Endothelial cell of umbilical vein (primary cell): ENCODE measurements at places on chromosomes 6 and 20.

DNA sequence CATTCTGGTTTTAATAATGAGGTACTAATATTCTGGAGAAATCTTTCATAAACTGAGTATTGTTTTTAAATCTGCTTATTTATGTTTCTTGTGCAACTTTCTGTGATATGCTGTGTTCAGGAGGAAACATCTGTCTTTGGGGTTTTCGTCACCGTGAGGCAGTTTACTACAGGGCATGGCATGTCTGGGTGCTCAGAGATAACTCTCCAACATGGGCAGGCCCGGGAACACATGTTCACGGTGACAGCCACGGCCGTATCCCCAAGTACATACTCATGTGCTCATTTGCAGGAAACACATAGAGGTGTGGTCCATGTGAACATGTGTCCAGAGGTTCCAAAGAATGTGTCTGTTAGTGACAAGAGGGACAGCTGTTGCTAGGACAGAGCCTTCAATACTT is 62.1 kb upstream of the CNKSR3 start:
- DNase-seq, result no peak

- DNase-seq, result no peak
These were observed 18.6 kb upstream of the COL12A1 start for GRCh38 chr6:75224303-75224926.

DNA sequence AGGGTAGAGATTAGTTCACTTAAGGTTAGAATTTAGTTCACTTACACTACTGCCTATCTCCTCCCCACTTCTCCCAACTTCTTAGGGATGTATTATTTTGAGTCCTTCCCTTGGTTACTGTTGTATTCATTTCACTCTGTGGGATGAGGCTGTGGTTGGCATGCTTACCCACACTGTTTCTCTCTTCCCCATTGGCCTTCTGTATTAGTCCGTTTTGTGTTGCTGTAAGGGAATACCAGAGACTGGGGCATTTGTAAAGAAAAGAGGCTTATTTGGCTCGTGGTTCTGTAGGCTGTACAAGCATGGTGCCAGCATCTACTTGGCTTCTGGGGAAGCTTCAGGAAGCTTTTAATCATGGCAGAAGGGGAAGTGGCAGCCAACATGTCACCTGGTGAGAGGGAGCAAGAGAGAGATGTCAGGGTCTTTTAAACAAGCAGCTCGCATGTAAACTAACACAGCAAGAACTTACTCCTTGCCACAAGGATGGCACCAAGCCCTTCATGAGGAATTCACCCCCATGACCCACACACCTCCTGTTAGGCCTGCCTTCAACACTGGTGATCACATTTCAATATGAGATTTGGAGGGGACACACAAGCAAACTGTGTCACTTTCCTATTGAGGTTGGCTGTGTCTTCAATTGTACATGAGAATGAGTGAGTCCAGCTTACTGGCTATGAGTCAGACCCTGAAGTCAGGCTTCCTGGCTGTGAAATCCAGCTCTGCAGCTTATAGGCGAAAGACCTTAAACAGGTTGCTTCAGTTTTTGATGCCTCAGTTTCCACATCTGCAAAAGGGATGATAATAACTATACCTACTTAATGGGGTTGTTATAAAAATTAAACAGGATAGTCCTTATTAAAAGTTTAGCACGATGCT is 53.3 kb downstream of the SYNDIG1 start:
- no peak for DNase-seq

DNA sequence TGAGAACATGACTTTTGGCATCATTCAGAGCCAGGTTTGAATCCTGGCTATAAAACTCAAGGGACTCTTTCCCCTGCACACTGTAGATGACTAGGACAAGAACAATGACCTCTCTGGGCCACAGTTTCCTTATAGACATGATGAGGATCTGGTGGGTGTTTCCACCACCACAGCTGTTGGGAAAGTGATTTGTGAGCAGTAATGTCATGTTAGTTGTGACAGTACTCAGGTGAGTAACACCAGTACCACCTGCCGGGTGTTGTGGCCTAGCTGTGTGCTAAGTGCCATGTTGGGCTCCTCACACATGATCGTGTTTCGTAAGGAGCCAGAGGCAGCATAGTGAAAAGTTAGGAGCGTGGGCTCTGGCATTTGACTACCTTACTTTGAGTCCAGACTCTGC is 24.1 kb downstream of the HM13 start:
- no peak for DNase-seq

DNA sequence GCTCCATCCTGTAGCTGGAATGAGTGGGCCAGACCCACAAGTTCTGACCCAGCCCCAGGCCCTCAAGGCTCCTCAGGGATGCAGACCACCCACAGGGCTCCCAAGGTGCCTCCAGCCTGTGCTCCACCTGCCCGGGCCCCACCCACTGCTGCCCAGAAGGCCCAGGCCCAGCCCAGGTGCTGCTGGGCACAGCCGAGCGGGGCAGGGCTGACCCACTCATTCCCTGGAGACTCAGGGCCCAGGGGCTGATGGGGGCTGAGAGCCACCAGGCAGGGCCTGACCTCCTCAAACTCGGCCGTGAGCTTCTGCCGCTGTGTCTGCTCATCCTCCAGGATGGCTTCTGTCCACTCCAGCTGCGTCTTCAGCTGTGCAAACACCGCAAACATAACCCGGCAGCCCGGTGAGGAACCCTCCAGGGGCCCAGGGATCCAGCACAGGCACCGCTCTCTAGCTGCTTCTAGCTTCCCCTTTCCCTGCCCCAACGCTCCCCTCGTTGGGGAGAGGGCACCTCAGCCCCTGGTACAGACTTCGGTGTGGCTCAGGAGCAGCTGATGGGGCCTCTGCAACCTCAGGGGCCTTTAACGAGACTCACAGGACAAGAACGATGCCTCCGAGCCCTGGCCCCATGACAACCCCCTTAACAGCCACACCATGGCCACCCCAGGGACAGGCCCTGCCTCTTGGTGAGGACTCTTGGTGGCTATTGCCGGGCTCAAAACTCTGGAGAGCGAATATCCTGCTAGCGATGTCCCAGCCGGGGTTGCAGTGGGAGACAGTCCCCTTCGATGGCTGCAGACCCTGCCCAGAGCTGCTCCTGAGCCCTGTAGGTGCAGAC is 46.0 kb downstream of the DSTN start:
- no peak for DNase-seq

- DNase-seq, result peak; percentile 13
These were observed 83.7 kb upstream of the ZNF322 start for GRCh38 chr6:26743157-26743821.

GRCh38 chr6:133761706-133762105 is 127.2 kb upstream of the TCF21 start:
- DNase-seq, result no peak

DNA sequence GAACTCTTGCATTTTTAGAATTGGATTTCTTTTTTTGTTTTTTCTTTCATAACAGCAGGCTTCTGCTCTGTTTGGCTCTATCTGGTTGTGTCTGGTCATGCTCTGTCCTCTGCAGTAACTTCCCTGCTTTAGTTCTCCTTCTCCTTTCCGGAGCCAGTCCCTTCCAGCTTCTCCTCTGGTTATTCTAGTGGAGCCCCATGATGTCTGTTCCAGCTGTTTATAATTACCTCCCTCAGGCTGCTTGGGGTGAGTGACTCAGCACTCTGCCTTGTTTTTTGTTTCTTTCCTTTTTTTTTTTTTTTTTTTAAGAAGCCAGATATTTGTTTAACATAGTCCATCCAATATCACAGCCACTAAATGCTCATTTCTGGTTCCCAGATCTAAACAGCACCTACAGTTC is 409.6 kb downstream of the MAFB start:
- DNase-seq, result peak; percentile 59

GRCh38 chr6:24451581-24452388 is 37.6 kb downstream of the GPLD1 start:
- DNase-seq, result no peak

GRCh38 chr6:41049521-41049920 is 3.5 kb upstream of the APOBEC2 start:
- no peak for DNase-seq

DNA sequence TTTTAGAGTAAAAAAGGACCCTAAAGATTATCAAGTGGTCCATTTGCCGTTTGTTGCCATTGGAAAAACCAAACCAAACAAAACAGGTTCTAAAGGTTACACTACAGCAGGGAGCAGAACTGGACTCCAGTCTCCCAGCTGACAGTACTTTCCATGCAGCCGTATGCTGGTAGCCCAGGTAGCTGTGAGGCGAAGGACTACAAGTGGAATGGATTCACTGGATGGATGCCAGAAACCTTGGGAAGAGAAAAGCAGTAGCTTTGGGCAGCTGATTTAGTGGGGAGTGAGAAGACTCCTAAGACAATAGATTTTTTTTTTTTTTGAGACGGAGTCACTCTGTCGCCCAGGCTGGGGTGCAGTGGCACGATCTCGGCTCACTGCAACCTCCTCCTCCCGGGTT is 88.3 kb downstream of the SASH1 start:
- DNase-seq, result no peak

- peak; percentile 85 for DNase-seq
These were observed 104.9 kb downstream of the OGFRL1 start for GRCh38 chr6:71393471-71393870.

DNA sequence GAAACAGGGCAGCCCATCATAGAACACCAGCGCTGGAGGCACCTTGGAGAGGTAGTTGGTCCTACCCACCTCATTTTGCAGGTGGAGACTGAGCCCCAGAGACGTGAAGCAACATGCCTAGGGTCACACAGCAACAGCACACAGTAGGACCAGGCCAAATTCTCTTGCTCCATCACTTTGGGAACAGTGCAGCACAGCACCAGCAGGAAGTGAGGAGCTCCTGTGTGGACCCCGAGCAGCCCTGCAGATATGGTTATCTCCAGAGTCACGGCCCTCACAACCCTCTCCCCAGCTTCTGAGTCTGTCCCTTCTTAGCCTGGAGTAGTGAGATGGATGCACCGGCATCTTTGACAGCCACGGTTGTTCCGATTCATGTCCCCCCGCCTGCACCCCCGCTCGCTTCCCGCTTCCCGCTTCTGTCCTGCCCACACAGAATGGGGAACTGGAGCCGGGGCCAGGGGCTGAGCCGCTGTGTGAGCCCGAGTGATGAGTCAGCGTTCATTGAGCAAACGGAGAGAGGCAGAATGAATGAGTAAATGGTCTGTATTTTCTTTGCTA is 72.6 kb upstream of the DUSP22 start:
- no peak for DNase-seq

DNA sequence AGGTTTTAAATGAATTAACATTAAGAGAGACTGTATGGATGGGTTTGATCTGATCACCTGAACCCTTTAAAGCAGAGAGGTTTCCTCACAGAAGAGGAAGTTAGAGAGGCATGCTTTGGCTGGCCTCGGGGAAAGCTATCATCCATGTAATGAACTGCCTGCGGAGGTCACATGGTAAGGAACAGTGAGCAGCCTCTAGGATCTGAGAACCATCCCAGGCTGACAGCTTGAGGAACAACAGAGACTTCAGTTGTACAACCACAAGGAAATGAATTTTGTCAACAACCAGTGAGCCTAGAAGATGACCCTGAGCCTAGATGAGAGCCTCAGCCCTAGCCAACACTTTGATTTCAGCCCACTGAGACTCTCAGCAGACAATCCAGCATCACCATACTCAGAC is 2.9 kb upstream of the COL21A1 start:
- no peak for DNase-seq

- DNase-seq, result peak; percentile 7
These were observed 157.7 kb downstream of the VEGFA start for GRCh38 chr6:43927532-43928210.

GRCh38 chr6:62971976-62972658 is 239.2 kb upstream of the FKBP1C start:
- no peak for DNase-seq

GRCh38 chr6:53373638-53374037 is 24.9 kb upstream of the ELOVL5 start:
- no peak for DNase-seq

GRCh38 chr6:71077655-71078054 is 120.8 kb upstream of the B3GAT2 start:
- DNase-seq, result no peak

- no peak for DNase-seq
These were observed 131.6 kb downstream of the PHACTR3 start for GRCh38 chr20:59735917-59736316.

GRCh38 chr6:68638230-68638900 is 3.3 kb downstream of the ADGRB3 start:
- DNase-seq, result peak; percentile 26

- DNase-seq, result no peak
These were observed 38.0 kb downstream of the OGFRL1 start for GRCh38 chr6:71326611-71327010.

GRCh38 chr6:16972535-16972934 is 129.3 kb upstream of the STMND1 start:
- DNase-seq, result no peak

DNA sequence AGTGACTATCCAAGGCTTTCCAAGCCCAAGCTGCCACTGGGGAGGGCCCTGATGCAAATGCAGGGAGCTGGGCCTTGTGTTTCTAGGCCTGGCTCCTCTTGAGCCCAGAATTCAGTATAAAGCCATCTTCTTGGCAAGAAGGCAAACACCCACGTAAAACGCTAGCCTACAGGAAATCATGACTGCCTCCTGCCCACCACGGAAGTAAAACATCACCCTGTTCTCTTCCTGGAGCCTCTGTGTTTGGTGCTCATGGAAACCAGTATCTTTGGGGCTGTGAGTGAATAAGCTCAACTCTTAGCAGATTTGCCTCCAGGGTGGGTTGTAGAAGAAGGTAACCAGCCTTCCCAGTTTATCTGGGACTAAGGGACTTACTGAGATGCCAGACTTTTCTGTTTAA is 271.0 kb downstream of the ZNF217 start:
- no peak for DNase-seq

GRCh38 chr6:148307405-148307804 is 35.2 kb upstream of the SASH1 start:
- DNase-seq, result no peak

DNA sequence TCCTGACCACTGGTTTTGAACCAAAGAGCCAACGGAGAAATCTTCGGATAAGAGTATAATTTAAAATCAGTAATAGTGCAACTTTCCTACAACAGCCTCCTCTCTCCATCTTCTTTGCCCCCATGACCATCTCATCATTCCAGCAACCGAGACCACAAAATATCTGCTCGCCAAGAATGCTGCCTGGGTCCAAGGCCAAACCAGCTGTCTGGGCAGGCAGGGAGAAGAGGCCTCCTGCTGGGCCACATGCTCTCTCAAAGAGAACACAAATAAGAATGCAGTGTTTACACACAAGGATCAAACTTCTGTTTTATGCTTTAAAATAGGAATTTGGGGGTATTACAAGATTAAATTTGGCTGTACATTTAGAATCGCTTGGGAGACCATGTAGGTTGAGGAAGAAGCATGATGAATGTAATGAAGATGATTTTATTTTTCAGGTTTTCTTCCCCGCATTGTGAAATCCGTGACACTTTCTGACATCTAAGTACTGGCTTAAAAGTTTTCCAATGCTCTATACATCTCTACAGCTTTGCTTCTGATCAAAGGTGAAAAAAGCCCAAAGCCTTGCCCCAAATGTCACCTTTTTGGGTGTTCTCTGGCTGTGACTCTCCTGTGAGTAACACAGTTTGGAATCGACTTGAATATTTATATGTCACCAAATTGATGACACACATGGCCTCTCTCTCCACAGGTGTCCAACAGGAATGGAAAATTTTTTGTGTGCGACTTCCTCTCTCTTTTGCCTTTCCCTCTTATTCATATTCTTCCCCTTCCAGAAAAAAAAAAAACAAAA is 79.4 kb upstream of the PROKR2 start:
- no peak for DNase-seq
